ENCODE measurements at places on chromosomes 5 and 9.

GRCh38 chr9:34412336-34412735 is 35.6 kb upstream of the MYORG start:
- no peak for DNase-seq

GRCh38 chr9:128382261-128382660 is 11.1 kb downstream of the URM1 start:
- no peak for DNase-seq

DNA sequence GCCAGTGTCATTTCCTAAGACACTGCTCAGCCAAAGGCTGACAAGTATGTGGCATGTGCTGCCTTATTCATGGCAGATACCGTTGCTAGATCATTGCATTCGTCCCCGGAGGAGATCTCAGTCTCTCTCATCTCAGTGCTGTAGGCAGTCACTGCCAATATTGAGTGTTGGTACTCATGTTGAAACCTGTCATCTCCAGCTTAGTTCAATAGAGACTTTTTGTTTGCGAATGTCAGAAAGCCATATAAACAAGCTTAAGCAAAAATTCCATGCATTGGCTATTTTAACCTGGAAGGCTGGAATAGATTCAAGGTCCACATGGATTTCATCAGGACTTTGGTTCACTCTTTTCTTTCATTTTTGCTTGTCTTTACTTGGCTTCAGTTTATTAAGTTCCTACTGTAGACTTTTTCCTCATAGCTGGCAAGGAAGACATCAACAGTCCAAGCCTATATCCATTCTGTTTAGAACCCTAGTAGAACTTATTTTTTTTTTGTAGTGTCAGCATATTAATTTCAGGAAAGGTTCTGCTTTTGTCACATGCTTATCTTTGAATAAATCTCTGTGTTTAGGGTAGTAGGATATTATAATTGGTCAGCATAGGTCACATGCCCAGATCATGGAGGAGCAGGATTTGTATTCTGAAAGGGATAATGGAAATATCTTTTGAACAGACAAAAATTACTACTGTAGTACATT is 66.8 kb downstream of the FCHO2 start:
- no peak for DNase-seq

- DNase-seq = no peak
Observed at GRCh38 chr9:114919611-114920010, 10.8 kb downstream of the TNFSF8 start.

- DNase-seq = no peak
Observed at GRCh38 chr9:136694163-136694871, 7.1 kb upstream of the AGPAT2 start.

- no peak for DNase-seq
Observed at GRCh38 chr5:111310711-111311620, 86.8 kb downstream of the CAMK4 start.

DNA sequence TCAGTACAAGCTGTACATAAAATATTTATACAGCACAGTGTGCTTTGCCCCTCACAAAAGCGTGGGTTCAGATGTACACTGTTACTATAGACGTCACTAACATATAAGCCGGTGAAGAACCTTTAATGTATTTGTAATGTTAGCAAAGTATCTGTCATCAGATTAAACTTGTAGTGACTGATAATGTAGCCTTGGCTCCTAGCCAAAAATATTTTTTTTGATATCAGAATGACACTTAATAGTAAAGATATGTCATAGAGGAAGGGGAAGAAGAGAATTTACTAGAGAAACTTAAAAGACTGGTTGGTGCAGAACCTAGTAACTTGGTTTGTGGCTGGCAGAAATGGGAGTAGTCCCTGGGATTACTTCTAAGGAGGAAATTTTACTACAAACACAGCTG is 258.7 kb upstream of the DMRT1 start:
- DNase-seq = no peak

DNA sequence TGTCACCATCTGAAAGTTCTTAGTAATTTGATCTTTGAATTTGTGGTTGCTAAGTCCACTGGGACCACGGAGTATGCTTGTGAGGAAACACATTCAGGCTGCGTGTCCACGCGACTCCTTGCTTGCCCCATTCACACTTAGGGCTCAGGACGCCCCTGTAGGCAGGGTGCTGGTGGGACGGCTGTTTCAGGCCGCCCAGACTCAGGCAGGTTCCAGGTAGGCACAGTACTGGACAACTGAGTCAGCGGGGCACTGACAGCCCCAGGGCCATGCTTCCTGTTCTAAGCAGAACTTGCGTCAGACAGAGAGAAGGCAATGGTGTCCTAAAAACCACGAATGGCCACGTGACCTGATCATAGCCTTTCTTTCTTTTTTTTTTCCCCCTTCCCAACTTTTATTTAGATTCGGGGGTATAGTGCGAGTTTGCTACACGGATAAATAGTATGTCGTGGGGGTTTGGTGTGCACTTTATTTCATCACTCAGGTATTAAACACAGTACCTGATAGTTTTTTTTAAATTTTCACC is 7.7 kb upstream of the RASGEF1C start:
- DNase-seq = no peak

DNA sequence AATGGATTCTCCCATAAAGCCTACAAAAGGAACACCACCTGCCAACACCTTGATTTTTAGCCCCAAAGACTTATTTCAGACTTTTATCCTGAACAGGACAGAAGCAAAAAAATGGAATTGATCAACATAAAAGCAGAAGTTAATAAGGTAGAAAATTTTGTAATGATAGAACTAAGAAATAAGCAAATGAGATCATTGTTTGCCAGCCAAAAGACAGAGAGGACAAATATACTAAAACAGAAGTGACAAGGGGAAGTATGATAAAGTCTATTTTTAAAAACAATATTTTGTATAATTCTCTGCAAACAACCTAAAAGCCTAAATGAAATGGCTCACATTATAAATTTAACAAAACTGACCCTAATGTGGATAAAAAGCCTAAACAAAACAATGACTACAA is 110.5 kb upstream of the PRSS3 start:
- DNase-seq = no peak

- no peak for DNase-seq
Observed at GRCh38 chr5:102663749-102664530, 91.2 kb upstream of the PAM start.

- no peak for DNase-seq
Observed at GRCh38 chr9:95807326-95807947, 68.1 kb upstream of the ERCC6L2 start.

DNA sequence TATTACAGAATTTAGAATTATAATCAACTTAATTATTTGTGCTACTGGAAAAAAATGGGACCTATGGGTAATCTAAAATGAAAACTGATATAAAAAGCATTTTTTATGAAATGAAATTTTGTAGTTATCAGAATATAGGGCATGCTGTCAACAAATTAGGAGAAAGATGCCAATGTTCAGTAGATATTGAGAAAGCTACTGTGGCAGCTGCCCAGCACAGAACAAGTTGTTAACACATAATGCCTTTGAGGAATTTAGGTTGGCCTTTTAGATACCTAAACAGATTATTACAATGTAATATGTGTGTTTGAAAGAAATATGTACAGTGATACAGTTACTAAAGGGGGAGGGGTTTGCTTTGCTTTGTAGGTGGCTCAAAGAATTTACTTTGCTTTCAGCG is 54.1 kb downstream of the PPIC start:
- DNase-seq = no peak

- no peak for DNase-seq
Observed at GRCh38 chr5:134083517-134083916, 31.0 kb upstream of the TCF7 start.

DNA sequence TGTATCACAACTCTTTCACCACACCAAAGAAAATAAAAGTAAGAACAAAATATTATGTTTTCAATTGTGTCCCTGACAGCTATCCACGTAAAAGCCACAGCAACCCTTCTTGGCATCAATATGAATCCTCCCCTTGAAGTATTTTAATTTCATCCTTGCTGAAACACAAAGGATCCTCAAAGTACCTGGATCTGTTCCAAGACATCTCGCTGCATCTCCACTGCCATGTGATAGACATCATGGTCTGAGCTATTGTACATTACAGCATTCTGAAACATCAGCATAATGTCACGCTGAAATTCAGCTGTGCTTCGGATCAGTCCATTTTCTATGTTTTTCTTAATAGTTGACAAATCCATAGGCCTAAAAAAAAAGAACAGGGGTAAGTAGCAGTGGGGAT is 17.7 kb downstream of the BRD8 start:
- no peak for DNase-seq

GRCh38 chr9:126614088-126614454 is 343 bp downstream of the LMX1B start:
- no peak for DNase-seq

- DNase-seq = no peak
Observed at GRCh38 chr9:91832322-91832721, 117.7 kb downstream of the ROR2 start.

- DNase-seq = no peak
Observed at GRCh38 chr9:90916147-90916734, 114.6 kb downstream of the SYK start.

GRCh38 chr5:91266184-91266705 is 116.9 kb downstream of the ARRDC3 start:
- no peak for DNase-seq

- DNase-seq = no peak
Observed at GRCh38 chr5:154373326-154373725, 72.5 kb upstream of the SAP30L start.

DNA sequence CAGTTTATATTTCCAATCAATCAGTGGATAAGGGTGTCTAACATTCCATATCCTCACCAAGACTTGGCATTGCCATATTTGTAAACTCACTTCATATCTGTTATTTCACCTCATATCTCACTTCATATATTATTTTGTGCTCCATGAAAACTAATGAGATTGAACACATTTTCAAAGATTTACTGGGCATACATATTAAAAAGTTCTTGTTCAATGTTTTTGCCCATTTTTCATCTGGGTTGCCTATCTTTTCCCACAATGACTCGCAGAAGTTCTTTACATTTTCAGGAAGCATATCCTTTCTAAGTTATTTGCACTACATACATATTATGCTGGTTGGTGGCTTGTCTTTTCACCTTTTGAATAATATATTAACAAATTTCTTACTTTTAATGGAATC is 15.3 kb downstream of the ZNF510 start:
- DNase-seq = no peak

- peak; percentile 18 for DNase-seq
Observed at GRCh38 chr5:98796197-98796972, 22.9 kb downstream of the RGMB start.

GRCh38 chr5:157735991-157736390 is 4.8 kb downstream of the THG1L start:
- no peak for DNase-seq

DNA sequence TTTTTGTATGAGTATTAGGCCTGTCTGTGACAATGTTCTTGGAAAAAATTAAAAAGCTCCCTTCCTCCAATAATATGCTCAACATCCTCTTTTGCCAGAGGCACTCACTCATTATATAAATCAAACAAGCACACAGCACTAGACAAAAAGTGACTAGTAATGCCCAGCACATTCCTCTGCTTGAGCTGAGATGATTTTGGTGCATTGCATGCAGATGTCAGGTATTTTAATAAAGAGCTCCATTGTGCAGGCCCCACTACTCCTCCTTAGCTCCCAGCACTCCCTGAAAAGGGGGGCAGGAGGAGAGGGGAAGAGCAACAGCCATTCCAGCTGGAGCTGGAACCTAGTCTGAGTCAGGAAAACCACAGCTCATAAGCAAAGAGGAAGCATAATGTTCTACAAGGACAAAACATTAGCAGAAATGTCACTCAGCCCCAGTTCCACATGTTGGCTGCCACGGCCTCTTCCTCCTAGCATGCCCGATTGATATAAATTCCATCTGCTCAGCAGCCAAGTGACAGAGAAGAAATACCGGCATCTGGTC is 348.5 kb downstream of the BNC2 start:
- DNase-seq = no peak

- no peak for DNase-seq
Observed at GRCh38 chr5:39580702-39581453, 156.1 kb upstream of the DAB2 start.

Data from NCI-H510A treated with DMSO at 0.1 percent for 48 hours (cell line).